ENCODE measurements at places on chromosomes 6 and 20.
A peak's percentile ranks its signal among the peaks of the same experiment; 100 is the strongest.

- DNase-seq, result peak; percentile 42
Measured at GRCh38 chr6:19691465-19692167, 145.6 kb upstream of the ID4 start.

GRCh38 chr20:58235010-58235409 lies 6.6 kb upstream of the ANKRD60 start:
- DNase-seq, result no peak

DNA sequence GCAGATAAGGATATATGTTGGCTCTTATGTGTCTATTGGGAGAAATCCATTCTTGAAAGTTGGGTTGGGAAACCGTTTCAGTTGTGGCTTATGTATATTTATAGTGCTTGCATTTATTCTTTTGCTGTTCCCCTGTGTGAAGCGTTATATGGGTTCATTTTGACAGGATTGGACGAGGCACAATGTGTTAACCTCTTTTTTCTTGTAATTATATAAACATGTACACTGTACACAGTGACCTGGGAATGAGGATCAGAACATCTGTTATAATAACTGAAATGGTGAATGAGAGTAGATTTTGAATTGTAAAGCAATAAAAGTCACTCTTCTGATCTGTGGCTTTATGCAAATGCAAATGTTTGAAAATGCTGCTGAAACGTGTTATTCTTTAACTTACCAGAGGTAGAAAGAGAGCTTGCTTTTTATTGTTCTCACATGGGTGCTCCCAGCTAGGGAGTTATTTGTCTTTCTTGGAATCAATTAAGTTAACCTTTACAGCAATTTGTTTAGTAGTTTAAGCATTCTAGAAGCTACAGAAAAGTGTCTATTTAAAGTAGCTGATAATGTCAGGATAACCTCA lies 213.7 kb downstream of the GRIK2 start:
- DNase-seq, result no peak

- DNase-seq, result no peak
Measured at GRCh38 chr20:22815206-22815551, 219.9 kb upstream of the SSTR4 start.

DNA sequence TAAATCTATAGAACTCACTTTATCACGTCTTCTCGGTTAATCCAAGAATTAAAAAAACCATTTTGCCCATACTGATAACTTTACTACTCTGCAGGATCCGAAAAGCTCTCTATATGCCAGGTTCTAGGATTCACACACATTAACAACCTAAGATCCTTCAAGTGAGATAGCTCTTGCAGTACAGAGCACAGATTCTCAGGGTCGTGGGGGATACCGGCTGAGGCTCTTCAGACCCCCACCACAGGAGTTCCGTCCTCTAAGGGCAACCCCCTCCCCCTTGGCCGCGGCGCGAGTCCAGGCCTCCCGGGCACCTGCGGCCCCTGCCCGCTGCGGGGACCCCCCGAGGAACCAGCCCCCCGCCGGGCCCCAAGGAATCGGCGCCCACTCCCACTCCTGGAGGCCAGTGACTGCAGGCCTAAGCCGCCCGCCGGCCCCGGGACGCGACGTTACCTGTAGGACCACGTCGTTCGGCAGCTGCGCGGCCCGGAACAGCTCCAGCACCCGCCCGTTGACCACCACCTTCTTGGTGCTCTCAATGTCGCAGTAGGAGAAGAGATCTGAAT lies 892 bp downstream of the REPS1 start:
- DNase-seq, result no peak

DNA sequence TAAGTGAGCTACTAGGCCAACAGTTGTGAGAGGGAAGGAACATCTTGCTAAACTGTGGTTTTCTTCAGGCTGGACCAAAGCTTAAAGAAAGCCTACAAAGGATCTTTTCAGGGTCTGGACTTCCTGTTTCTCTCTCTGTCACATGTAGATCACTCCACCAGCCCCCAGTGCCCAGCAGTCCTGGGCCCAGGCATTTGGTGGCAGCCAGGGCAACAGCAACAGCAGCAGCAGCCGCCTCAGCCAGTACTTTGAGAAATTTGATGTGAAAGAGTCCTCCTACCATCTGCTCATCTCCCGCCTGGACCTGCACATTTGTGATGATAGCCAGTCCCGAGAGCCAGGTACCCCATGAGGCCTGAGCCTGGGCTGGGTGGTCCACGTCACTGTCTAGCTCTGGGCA lies 44.1 kb downstream of the BLTP3A start:
- no peak for DNase-seq

DNA sequence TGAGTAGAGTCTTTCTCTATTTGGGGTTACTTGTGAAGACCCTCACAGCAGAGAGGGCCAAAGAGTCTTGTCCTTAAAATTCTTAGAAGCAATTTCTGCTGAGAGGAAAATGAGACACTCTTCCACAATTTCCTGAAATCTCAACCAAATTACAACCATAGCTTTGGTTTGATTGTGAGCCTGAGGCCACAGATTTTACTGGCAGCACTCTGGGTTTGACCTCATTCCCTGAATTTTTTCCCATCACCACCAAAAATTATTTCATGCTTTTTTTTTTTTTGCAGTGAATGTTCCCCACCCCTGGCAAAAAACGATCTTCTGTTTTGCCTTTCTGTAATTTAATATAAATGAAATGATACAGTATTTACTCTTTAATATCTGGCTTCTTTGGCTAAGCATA lies 125.5 kb downstream of the THEMIS start:
- peak; percentile 67 for DNase-seq

- no peak for DNase-seq
Measured at GRCh38 chr6:111664565-111665030, 58.9 kb upstream of the TRAF3IP2 start.

- DNase-seq, result no peak
Measured at GRCh38 chr6:116761779-116762178, 3.7 kb downstream of the FAM162B start.

GRCh38 chr20:32763202-32764004 lies 1.2 kb downstream of the DNMT3B start:
- DNase-seq, result no peak

DNA sequence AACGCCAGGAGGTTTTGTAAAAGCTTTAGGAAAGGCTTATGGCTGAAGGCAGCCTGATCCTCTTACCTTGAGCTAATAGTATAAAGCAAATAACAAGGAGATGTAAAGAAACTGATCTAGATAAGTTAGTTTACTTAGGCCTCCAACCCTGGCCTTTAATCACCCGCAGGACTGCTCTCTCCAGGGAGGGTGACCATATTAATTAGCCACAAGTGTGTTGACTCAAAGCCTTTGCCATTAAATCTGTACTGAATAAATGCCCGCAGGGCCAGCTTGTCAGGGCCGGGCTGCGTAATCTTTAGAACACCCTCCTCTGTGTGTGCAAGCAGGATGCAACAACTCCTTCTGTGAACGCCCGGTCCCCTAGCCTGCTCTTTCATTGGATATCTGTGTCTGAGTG lies 6.1 kb upstream of the PRSS16 start:
- DNase-seq, result no peak

GRCh38 chr6:41546866-41547798 lies 951 bp downstream of the FOXP4 start:
- peak; percentile 50 for DNase-seq

- DNase-seq, result no peak
Measured at GRCh38 chr6:150640556-150641209, 41.0 kb downstream of the PLEKHG1 start.

- peak; percentile 72 for DNase-seq
Measured at GRCh38 chr6:150667977-150668716, 68.5 kb downstream of the PLEKHG1 start.

DNA sequence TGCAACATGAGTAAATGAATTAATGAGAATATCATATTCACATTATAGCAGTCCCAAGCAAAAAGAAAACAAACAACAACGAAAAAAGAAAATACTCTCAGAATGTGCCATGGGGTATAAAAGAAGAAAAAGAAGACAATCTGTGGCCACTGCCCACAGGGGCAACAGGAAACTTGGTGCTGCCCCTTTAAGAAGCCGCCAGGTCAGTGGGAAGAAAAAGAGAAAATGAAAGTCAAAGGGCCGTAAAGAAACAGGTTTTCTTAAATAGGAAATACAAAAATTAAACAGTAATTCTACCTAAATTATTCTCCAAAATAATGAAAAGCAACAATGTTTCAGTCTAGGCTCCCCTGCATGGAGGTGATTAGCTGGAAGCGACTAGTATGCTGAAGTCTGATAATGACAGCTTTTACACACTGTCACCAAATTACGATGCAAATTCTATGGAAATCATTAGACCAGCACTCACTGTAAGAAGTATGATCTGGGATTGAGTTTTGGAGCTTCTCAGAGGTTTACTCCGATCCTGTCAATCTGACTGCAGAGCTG lies 23.6 kb downstream of the GMDS start:
- no peak for DNase-seq

DNA sequence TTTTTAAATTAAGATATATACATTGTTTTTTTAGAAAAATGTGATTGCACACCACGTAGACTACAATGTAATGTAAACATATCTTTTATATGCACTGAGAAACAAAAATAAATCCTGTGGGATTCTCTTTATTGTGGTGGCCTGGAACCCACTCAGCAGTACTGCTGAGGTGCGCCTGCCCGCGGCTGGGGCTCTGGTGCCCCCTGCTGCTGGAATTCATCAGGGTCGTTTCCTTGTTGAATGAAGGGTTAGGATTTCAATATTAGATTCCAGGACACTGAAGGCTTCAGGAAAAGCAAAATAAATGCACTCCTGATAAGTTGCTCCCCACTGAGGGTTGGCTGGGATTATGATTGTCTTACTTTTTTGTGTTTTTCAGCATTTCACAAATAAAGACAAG lies 175.8 kb upstream of the GGTLC1 start:
- peak; percentile 39 for DNase-seq

GRCh38 chr6:122610690-122611455 lies 668 bp downstream of the PKIB start:
- DNase-seq, result peak; percentile 15

DNA sequence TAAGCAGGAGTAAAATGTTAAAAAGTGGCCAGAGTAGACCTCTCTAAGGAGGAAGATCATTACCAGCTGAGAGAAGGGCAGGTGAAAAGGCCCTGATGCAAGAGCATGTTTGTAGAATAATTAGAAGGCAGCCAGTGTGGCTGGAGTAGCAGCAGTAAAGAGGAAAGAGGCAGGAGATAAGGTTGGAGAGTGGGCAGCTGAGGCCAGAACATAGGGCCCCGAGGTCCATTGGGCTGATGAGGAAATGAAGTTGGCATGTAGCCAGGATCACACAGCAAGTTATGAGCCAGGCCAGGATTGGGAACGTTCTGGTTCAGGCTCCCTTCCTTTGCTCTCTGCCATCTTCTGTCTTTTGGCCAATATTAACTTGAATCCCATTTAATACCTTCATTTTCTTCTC lies 51.6 kb downstream of the RALY start:
- no peak for DNase-seq

DNA sequence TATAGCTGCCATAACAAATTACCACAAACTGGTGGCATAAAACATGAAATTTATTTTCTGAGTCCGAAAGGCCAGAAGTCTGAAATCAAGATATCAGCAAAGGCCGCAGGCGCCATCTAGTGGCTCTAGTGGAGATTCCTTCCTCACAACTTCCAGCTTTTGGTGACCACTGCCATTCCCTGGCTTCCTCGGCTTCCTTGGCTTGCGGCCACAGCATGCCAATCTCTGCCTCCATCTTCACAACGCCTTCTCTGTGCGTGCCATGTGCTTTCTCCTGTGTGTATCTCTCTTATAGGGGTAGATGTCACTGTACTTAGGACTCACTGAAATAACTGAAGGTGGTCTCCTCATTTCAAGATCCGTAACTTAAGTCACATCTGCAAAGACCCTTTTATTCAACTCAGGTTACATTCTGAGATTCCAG lies 5.4 kb upstream of the PLAGL1 start:
- DNase-seq, result peak; percentile 82

DNA sequence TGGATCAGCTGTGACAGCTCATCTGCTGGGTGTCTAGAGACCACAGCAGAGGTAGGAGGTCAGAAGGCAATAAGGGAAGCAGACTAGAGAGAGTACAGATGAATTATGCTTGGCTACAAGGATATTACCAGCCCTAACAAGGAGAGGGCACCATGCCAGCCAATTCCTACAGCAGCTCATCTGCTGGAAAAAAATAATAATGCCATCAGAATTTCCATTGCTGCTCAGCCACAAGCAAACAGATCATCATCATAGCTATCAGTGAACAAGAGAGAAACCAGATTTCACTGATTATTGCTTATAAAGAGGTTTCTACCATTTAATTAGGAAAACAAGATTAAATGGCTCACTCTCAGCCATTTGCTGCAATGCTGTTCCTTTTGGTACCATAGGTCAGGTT lies 66.5 kb downstream of the PSMG4 start:
- DNase-seq, result peak; percentile 83

DNA sequence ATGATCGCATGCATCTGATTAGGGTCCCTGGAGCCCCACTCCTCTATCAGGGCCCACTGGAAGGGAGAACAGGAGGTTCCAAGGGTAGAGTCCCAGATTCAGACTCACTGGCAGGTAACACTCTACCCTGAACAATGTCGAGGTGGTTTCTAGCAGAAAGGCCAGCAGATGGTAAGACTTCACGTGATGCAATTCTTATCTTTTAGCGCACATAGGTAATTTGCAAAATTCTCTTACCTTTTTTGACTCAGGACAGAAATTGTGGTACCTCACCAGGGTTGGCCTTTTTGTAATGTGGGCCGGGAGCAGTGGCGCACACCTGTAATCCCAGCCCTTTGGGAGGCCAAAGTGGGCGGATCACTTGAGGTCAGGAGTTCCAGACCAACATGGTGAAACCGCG lies 228.1 kb upstream of the JARID2 start:
- DNase-seq, result no peak

DNA sequence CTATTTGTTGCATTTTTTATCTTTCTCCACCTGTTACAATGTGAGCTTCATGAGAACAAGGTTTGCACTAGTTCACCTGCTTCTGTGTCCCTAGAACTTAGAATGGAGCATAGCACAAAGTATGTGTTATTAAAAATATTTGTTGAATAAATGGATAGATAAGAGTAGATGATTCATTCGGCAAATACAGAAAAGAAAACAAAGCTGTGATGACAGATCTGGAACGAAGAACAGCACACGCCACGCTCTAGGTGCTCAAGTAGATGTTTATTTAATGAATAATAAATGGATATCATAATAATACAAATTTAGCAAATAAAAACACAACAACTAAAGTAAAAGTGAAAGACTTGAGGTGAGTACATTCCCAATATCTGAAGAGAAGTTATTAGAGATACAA lies 273.1 kb downstream of the HAO1 start:
- DNase-seq, result peak; percentile 22

DNA sequence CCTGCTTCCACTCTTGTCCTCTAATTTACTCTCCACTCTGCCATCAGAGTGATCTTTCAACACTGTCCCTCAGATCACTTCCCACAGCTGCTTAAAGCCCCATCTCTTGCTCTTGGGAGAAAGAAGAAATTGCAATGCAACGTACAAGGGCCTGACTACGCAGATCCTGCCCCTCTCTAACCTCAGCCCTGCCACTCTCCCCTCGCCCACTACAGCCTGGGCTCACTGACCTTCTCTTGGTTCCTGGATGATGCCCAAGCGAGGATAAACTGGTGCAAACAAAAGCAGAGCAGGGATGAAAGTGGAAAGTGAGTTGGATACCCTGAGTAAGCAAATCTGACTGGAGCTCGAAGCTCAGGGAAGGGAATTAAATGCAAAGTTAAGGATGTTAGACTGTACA lies 92.9 kb downstream of the MAP3K5 start:
- no peak for DNase-seq
